Dermis blood vessel endothelial cell (primary cell): ENCODE measurements at places on chromosomes 6 and 20. TPM values are rescaled to one million over a fixed set of nuclear protein-coding genes. Genes with fewer than 3 reads are reported as not detected.

PKIB gene
- 0.19 TPM in 1 of 2 replicates, not detected in the other for total RNA-seq

EZR gene
- total RNA-seq, result 90.7 and 105 TPM in 2 replicates

- peak; percentile 96 for DNase-seq
Measured at GRCh38 chr6:22892452-22892851, 323.1 kb downstream of the HDGFL1 start.

DNA sequence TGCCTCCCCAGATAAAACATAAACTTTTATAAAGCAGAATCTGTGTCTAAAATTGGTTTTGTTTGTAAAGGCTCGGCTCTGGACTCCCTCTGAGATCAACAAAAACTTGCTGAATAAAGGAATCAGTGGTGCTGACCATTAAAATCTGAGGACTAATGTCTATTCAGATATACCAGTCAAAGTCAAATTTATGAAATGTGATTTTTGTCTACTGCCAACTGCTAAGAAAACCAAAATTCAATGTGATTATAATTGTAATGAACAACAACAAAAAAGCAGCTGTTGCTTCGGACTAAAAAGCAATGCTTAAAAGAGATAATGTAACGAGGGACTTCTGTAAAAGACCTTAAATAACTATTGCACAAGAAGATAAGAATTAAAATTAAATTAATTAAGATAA is 26.6 kb downstream of the PRKN start:
- DNase-seq, result no peak

ISM1 gene
- total RNA-seq, result 0.09 and 0.17 TPM in 2 replicates

IL17F gene
- not detected in 2 replicates for total RNA-seq

GRCh38 chr6:119243657-119244056 is 105.9 kb downstream of the MAN1A1 start:
- no peak for DNase-seq

DNA sequence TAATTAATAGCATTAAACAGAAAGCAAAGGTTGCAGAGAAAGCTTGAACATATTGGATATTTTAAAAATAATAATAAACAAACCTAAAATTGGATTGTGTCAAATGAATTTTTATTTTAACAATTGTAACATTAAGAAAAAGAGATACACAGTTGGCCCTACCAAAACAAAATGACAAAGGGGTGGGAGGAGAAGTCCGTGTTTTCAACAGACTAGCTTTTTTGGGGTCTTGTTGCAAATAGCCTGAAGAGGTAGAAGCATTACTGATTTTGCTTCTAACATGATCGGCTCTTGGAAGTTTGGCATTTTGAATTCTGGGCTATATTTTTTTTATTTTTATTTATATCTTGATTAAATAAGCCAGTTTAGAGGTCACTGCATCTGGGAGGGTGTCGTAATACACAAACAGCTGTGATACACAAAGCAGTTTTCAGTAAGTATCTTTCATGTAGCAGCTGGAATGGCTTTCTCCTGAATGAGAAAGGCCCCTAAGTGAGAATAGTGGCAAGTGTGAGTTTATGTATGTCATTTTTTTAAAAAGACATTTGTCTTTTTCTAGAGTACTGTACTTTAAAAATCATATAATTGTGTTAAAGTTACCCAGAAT is 85.5 kb upstream of the ZNF217 start:
- no peak for DNase-seq

SLC24A3 gene
- 0.09 TPM in 1 of 2 replicates, not detected in the other for total RNA-seq

DNA sequence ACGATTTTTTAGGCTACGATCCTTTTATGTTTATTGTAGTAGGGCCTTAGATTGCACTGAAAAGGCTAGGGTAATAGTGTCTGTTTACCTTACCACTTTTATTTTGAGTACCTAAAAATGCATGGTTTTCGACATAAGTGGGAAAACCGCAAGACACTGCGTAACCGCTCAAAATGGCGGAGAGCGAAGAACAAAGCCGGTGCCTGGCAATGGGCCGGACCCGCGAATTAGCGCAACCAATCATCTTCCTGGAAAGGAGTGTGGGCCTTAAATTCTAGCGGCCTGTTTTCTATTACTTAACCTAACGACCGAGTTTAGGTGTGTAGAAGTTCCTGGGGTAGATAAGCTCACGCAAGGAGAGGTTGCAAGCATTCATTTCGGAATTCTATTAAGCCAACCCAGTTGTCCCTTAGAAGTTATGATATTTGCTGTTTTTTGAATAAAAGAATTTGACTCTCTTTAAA is 118.0 kb downstream of the HFE start:
- DNase-seq, result peak; percentile 94

DNA sequence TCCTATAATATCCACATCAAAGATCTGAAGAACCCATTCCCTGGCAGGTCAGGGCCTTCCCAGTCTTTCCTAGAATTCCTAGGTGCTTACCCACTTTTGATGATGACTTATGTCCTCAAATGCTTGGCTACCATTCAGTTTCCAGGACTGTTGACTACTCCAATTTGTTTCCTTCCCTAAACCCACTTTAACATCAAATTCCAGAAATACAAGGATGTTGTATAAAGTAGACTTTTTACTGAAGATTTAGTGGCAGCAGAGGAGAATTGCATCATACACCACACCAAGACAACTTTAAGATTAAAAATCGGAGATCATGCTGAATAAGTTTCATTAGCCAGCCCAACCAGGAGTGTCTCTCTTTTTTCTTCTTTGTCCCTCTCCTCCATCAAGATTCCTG is 203.3 kb upstream of the LAMP5 start:
- no peak for DNase-seq

- no peak for DNase-seq
Measured at GRCh38 chr20:47204008-47204849, 152.3 kb downstream of the ZMYND8 start.

ESR1 gene
- not detected in 2 replicates for total RNA-seq

RPRD1B gene
- 17.7 and 22.1 TPM in 2 replicates for total RNA-seq

DNA sequence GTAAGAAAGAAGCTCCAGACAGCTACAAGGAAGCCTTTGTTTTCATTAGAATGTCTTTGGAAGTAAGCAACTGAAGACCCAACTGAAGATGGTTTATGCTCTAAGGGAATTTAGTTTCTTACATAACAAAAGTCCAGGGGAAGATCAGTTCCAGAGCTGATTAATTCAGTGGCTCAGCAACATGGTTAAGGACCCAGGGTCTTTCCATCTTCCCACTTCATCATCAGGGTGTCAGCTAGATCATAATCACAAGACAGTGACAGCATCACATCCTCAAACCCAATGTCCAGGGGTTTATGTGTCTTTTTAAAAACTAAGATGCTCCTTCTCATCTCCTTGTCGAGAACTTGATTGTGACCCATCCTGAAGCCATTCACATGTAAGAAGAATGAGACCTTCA is 119.7 kb upstream of the PRDM1 start:
- no peak for DNase-seq

DNA sequence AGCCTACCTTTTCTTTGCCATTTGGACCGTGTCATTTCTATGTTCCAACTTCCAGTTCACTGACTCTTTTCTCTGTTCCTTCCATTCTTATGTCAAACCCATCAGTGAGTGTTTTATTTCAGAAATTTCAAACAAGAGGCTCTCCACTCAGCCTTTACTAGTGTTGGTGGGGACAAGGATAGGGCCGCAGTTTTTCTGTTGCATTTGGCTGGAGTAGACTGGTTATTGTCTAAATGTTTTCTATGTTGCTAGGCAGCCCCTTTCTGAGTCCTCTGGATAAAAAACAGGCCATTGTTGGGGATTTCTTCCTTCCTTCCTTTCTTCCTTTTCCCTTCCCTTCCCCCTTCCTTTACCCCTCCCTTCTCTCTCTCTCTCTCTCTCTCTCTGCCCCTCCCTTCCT is 288.6 kb downstream of the PRKN start:
- no peak for DNase-seq

HM13 gene
- 44.9 and 74.1 TPM in 2 replicates for total RNA-seq

OR10C1 gene
- not detected in 2 replicates for total RNA-seq

GRCh38 chr6:154122195-154122925 is 83.3 kb downstream of the OPRM1 start:
- DNase-seq, result no peak

DNA sequence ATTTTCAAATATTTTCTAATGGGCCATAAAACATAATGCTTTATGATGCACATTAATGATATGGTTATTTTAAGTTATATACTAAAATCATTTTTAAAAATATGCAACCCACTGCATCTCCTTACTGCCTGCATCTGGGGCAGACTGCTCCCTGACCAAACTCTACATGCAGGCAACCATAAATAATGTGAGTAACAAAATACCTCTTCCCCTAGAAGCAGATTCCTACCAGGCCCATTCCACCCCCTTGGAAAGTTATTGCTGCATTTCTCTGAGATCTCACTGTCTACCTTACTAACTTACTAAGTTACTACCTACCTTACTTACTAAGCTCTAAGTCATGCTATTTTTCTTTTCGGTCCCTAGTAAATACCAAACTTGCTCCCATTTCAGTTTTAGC is 71.8 kb downstream of the ATG5 start:
- no peak for DNase-seq

AARS2 gene
- 17.5 and 23.6 TPM in 2 replicates for total RNA-seq

DNA sequence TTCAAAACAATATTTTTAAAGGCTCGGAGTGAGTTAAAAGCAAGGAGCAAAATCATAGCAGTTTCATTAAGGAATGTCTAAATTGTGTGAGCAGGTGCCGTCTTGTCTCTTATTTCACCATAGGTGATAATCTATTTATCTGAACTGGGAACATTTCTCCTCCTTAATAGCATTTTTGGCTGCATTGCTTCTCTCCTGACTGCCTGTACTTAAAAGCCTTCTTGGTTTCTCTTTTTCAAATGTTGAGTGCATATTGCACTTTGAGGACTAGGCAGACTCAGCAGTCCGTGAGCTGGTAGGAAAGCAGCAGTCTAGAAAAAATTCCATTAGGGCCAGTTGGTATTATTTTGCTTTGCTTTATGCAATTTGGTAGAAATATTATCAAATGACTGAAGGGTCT is 645.9 kb downstream of the GRIK2 start:
- DNase-seq, result no peak

MOG gene
- not detected in 2 replicates for total RNA-seq

GRCh38 chr6:57063847-57064246 is 17.4 kb downstream of the KIAA1586 start:
- DNase-seq, result no peak

GRCh38 chr6:13873288-13874190 is 51.2 kb upstream of the RNF182 start:
- DNase-seq, result peak; percentile 50

DNA sequence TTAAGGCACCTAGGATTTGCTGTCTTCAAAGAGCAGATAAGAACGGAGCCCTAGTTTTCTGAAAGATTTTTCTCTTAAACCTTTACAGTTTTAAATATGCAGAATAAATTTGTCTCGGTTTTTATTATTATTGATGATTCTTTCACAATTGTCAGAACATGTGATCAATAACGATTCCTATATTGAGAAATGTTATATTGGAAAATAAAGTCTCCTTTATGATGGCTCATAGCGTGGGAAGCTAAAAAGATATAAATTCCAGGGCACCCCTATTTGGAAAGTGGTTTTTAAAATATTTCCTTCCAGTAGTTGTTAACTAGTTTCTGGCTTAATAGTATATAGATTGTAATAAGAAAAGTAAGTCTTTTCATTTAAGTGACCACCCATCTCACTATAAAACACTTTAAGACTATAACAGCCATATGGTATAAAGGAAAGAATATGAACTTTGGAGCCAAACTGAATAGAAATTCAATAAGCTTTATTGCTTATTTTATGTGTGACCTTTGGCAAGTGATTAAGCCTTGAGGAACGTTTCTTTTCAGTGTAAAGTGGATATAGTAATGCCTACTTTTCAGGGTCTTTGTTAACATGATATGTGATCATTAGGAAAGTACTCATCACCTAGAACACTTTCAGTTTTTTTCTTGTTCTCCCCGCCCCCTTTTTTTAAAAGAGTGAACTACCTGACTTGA is 369.6 kb downstream of the LAMA2 start:
- DNase-seq, result peak; percentile 8

TBXT gene
- not detected in 2 replicates for total RNA-seq

TRIM38 gene
- 8.9 and 9.9 TPM in 2 replicates for total RNA-seq

GRCh38 chr6:45605971-45606370 is 228.2 kb upstream of the SUPT3H start:
- DNase-seq, result no peak

- DNase-seq, result no peak
Measured at GRCh38 chr20:52965380-52965779, 6.8 kb upstream of the TSHZ2 start.

GRCh38 chr6:47353871-47354270 is 44.2 kb upstream of the TNFRSF21 start:
- DNase-seq, result no peak

DNA sequence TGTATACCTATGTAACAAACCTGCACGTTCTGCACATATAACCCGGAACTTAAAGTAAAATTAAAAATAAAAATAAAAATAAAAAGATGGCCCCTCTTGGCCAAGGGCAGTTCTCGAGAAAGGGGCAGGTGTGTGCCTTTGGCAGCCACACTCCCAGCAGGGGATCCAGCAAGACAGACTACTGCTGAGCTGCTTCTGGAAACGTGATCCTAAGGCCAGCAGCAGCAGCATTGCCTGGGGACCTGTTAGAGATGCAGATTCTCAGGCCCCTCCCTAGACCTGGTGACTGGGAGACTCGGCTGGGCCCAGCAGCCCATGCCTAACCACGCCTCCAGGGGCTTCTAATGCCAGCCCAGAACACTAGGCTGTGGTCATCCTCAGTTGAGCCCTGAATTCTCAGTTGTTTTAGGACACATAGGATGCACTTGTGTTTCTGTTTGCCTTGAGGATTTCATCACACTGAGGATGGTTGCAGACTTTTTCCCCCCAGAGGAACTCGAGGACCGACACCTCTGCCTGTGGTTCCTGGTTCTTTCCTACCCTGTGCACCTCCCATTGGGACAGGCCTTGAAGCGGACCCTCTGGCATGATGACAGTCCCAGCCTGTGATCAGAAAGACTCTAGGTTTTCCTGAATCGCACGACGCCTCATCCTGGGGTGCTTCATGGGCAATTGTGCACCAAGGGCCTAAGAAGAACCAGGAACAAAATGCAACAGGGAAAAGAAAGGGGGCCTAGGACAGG is 105.9 kb downstream of the TOX2 start:
- DNase-seq, result no peak

DNA sequence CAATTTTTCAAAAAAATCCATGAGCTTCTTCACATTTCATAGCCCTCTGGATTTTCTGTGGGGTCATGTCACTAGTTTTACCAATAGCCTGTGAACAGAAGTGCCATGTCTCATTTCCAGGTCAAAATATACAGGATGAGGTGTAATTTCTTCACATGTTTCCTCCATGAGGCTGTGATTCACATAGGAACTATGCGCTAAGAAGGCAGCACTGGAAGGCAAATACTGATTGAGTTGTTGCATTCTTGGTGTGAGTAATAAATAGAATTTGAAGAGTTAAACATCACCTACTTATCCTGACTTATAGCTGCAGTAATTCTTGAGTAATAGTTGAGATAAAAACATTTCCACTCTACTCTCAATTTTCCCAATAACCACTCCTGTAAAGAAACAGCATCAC is 442.3 kb downstream of the HAO1 start:
- DNase-seq, result peak; percentile 97

DNA sequence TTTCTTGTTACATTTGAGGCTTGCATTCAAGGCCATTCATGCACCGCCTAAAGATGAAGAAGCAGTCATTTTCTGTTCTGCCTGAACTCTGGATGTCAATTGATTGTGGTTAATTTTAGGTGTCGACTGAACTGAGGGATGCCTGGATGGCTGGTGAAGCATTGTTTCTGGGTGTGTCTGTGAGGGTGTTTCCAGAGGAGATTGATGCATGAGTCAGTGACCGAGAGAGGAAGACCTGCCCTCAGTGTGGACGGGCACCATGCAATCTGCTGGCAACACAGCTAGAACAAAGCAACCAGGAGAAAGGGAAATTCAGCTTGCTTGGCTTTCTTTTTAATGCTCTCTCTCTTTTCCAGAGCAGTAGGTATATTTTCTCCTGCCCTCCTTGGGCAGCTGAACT is 164.1 kb upstream of the ECI2 start:
- peak; percentile 50 for DNase-seq

- DNase-seq, result peak; percentile 77
Measured at GRCh38 chr6:35736253-35736894, 458 bp upstream of the ARMC12 start.

XKR7 gene
- under 0.01 TPM in 1 of 2 replicates, not detected in the other for total RNA-seq
